Femur (tissue), 1 donor: ENCODE measurements at places on chromosomes 11 and 22.

GRCh38 chr11:35293035-35293434 is 126.3 kb downstream of the SLC1A2 start:
- DNase-seq = no peak

GRCh38 chr22:38777087-38777671 is 16.8 kb downstream of the DNAL4 start:
- DNase-seq = no peak

DNA sequence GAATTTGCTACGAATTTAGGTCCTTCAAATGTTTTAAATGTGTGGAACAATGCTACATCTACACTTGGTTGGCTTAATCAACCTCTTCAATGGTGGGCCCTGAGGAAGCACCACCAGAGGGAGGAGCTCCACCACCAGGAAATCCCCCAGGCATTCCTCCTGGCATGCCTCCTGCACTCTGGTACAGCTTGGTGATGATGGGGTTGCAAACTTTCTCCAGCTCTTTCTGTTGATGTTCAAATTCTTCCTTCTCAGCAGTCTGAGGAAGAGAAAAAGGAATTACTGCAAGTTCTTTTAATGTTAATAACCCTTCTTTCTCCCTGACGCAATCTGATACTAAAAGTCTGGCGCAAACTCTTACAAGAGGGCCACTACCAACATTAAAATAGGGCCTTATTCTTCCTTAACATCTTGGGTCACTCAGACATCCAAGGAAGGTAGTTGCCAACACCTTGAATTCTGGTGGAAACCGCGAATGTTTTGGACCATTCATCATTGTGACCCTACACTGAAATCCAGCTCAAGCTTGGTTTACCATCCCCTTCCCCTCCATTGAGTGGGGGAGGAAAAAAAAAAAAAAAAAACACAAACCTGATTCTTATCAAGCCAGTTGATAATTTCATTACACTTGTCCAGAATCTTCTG is 4.2 kb downstream of the HSPA8 start:
- no peak for DNase-seq

GRCh38 chr11:72548463-72548862 is 114.1 kb upstream of the CLPB start:
- DNase-seq = no peak

DNA sequence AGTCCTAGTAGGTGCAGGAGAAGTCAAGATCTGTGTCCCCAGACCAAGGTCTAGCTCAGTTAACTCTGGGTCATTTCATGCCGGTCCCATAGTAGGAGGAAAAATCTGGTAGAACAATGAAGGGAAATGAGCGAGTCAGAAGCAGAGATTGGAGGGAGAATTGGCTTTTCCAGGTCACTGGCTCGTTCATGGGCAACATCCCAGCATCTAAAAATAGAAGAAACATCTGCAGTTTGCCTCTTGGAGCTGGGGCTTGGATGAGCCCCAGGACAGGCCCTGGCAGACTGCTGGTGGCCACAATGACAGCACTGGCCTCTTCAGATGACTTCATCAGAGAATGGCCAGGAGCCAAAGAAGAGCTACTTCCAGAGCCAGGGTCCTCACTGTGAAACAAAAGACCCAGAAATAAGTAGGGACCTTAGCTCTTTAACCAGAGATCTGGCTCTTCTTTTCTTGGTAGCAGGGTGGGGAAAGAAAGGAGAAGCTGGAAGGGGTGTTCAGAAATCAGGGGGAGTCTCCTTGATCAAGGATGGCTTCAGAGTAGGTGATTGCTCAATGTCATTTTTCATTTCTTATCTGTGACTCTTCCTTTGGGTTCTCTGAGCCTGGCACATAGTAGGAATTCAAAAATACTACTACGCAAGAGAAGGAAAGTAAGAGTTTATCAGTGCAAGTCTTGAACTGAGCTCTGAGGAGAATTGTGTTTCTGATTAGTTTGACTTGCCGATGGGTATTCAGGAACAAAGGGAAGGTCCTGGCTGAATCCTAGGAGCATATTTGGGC is 102.6 kb downstream of the TMPRSS5 start:
- DNase-seq = peak; percentile 71

DNA sequence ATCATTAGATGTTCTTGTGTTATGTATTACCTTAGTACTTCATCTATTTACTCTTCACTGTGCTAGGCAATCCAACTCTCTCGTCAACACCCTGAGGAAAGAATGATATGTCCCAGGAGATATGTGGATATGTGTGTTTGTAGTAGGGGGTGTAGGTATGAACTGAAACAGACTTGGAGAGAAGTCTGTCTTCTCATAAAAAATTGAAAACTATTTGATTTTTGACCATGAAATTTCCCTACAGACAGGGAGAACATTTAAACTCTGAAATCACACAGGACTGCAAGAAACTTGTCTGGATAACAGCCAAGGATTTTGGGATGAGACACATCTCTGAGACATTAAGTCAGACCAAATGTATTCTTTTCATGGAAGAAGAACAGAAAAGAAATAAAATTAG is 967.0 kb upstream of the FAT3 start:
- DNase-seq = no peak

DNA sequence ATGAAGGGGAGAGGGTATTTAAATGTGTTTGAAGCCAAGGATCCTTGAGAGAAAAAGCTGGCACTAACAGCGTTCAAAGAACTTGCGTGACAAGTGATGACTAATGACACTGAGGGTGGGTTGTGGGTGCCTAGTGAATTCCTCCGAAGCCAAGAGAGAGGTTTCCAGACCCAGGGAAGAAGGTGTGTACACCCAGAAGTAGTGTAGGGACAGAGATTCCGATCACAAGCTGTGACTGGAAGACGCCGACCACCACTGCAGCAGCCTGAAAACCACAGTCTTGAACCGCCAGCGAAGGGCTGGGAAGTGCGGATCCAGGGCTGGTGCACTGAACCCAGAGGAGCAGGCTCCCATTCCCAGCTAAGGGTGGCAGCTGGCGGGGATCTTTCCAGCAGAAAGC is 9.5 kb downstream of the PPARA start:
- DNase-seq = no peak

DNA sequence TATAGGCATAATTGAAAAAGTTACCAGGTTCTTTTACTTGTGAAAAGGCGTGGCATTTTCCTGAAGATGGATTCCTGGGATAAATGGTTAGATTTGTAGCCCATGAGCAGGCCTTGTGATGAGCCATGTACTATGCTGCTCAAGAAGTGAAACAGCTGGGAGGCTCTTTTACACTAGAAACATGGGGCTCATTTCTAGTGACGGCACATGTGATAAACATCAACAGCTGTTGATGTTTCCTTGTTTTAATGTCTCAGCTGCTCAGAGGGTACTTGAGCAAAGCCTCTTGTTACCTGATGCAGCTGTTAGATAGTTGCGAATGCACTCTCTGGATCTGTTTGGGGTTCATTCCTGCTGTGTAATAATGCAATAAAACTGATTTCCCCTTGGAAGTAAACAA is 396.8 kb downstream of the GUCY1A2 start:
- DNase-seq = no peak

DNA sequence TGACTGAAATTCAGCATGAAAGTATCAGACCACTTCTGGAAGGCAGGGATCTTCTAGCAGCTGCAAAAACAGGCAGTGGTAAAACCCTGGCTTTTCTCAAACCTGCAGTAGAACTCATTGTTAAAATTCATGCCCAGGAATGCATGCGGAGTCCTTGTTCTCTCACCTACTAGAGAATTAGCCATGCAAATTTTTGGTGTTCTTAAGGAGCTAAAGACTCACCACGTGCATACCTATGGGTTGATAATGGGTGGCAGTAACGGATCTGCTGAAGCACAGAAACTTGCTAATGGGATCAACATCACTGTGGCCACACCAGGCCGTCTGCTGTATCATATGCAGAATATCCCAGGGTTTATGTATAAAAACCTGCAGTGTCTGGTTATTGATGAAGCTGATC is 19.1 kb downstream of the ZBTB44 start:
- DNase-seq = no peak

GRCh38 chr11:8093931-8094575 is 13.0 kb downstream of the TUB start:
- DNase-seq = no peak

GRCh38 chr11:130189492-130190210 is 30.1 kb downstream of the ST14 start:
- no peak for DNase-seq
